ENCODE measurements at places on chromosomes 5 and 9.

DNA sequence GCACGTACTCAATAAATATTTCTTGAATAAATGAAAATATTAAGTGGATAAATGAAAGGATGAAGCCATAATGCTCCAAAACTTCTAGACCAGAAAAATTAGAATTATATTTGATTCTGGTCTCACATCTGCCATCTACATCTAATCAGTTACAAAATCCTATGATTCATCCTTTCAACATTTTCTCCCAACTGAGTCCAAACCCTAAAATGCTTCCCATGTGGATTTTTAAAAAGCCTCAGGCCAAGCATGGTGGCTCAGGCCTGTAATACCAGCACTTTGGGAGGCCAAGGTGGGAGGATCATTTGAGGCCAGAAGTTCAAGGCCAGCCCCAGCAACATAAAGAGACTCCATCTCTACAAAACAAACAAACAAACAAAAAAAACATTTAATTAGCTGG, 31.6 kb upstream of the FST start:
- no peak for DNase-seq

GRCh38 chr5:28027851-28028250, 989.5 kb upstream of the CDH9 start:
- no peak for DNase-seq

DNA sequence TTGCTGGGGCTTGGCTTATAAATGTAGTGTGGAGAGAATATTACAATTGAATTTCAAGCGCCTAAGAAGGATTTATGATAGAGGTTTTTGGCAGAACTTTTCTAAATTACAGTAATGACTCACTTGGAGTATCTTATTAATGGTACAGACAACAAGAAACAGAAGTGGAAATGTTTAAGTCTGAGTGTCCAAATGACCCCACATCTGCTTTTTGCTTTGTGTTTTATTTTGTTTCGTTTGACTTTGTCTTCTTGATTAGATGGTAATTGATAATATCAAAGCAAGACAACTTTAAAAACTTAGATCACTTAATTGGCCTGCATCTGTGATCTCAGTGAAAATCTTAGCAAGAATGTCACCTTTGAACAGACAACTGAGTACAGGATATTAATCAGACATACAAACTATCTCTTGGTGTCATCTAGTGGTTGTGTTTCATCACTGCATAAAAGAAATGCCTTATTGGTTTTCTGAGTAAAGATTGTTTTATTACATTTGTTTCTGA, 577.4 kb downstream of the ISL1 start:
- peak; percentile 50 for DNase-seq

DNA sequence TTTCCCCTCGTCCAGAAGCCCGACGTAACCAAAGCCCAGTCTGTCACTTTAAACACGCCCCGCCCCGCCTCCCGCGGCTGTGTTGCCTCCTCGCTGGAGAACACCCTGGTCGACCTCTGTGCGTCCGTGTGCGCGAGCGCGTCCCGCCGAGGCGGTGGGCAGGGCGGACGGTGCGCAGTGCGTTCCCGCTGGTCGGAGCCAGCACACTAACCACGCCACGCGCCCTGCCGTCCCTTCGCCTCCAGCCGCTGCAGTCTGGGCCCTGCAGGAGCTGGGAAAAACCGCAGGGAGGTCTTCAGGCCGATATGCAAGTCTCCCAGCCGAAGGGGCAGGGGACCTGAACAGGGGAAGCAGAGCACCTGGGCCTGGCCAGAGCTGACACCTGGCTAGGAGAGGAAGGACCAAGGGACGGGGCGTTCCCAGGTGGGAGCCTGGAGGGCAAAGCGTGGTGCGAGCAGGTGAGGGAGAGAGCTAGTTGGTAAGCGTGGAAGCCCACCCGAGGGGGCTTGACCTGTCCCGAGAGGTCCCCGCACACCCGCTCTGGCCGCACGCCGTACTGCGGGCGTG, 1.3 kb upstream of the PHPT1 start:
- peak; percentile 56 for DNase-seq

DNA sequence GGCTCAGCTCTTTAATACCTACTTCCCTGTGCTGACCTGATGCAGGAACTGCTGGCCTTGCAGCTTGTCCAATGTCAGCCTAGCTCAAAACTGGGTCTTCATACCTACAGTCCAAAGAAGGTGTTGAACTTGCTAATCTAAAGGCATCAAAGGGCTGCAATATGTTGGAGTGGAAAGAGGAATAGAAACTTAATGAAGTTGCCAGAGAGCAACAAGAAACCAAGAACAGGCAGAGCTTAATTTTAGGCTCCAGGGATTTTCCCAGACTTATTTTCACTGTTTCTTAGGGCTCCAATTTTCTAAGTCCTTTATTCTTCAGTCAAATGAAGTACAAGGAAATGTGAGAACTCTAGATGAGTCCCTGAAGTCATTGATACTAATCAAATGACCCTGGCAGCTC, 17.6 kb upstream of the ERCC6L2 start:
- DNase-seq, result no peak

- no peak for DNase-seq
These were observed 23.9 kb upstream of the IL7R start for GRCh38 chr5:35832762-35833161.

- no peak for DNase-seq
These were observed 674.4 kb downstream of the SEMA5A start for GRCh38 chr5:8871446-8871845.

DNA sequence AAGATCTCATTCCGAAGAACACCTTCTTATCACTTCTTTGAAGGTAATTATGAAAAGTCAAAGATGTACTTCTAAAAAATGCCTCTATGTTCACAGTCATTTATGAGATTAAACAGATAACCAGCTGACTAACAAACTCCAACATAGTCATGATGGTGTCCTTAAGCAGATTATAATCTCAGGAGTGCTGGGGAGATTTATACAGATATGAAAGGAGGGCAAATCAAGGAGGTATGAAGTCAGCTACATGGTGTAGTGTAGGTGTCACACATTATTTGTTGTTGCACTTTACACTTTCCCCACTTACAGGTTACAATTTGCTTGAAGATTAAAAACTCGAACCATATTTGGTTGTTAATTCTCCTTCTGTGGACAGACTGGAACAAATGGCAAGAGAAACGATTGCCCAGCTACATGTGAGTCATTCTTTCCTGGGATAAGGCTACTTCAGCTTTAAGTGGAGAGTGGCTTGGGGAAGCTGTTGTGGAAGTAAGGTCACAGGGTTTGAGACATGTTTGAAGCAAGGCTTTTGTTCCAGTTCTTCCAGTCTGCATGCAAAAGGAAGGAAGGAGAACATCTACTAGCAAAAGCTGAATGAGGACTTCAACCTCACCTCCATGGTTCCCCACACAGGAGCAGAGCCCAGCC, 320.1 kb downstream of the ADGRV1 start:
- no peak for DNase-seq

DNA sequence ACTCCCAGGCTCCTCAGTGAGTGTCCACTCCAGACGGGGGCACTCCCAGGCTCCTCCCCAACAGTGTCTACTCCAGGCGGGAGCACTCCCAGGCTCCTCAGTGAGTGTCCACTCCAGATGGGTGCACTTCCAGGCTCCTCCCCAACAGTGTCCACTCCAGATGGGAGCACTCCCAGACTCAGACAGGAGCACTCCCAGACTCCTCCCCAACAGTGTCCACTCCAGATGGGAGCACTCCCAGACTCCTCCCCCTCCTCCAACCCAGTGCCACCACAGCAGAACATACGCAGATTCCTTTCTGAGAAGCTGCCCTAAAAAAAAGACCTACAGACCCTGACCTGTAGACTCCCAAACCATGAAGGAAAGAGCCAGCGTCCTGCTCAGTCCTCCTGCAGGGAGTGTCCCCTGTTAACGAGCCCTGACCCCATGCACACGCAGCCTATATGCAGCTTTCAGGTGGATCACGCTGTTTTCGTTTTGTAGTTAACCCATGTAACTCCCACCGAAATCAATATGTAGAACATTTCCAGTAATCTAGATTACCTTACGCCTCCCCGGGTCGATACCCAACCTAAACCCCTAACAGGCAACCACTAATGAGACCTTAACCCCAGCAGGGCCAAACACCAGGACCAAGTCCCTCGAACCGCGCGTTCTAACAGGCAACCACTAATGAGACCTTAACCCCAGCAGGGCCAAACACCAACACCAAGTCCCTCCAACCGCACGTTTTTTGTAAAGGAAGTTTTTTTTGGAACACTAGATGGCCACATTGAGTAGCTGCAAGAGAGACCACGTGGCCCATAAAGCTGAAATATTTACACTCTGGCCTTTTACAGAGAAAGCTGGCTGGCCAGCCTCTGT, 15.7 kb downstream of the PNPLA7 start:
- DNase-seq, result peak; percentile 80

DNA sequence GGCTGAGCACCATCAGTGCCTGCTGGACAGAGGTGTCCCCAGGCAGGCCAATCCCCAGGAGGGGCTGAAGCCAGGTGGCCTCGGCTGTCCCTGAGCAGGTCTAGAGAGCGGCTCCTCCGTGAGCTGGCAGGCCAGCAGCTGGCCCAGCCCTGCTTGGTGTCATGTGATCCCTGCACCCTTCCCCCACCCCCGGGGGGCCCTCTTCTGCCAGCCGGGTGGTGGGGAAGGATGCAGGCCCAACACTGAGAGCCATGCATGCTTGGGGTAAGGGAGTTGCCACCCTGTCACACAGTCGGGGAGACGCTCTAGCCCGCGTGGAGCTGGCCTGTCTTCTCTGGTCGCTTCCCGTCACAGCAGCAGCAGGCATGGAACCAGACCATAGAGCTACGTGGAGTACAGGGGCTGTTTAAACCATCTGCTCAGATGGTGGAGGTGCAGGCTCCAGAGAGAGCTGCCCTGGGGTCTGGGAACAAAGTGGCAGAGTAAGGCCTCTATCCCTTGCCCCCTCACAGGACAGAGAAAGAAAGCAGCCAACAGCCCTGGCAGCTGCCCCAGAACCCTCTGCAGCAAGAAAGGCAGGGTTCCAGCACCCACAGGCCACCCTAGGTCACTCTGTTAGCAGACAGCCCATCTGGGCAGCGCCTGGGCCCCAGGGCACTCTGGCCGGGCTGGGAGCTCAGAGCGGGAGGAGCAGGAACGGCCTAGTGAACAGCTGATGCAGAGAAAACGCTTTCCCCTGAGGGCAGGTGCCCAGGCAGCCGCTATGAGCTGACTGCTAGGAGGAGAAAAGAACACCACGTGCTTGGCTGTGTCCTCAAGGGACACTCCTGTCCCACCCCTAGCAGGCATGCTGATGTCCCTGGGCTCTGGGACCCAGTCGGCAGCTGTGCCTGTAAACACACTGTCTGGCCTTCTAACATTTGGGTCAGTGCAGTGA, 6.8 kb downstream of the RALGDS start:
- peak; percentile 91 for DNase-seq

DNA sequence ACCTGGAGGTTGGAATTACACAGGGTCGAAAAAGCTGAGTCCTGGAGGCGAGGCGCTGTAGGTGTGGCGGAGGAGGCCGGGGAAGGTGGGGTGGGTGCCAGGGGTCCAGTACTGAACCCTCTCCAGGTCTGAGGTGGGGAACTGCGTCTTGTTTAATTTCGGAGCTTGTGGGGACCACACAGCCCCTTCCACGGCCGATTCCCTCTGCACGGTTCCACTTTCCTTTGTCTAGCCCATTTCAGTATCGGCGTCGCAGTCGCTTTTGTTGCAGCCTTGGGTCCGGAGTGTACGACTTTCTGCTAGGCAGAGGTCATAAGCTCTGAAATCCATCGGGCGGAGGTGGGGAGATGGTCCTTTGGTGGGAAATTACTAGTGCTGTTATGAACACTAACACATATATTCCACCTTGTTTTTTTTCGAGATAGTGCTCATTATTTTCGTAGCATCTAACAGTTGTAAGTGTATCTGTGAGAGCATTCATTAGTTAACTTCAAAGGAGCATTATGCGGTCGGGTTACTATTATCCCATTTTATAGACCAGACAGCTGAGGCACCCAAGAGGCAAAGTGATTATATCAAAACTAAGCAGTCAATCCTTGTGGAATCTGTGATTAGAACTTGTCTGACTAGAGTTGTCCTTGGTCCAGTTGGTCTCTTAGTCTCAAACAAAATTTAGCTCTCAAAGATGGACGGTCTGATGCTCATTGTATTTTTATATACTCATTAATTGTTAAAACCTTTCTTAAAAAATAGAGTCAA, 737 bp downstream of the RNF180 start:
- DNase-seq, result no peak

GRCh38 chr5:50302815-50303490, 138.1 kb downstream of the EMB start:
- DNase-seq, result no peak

DNA sequence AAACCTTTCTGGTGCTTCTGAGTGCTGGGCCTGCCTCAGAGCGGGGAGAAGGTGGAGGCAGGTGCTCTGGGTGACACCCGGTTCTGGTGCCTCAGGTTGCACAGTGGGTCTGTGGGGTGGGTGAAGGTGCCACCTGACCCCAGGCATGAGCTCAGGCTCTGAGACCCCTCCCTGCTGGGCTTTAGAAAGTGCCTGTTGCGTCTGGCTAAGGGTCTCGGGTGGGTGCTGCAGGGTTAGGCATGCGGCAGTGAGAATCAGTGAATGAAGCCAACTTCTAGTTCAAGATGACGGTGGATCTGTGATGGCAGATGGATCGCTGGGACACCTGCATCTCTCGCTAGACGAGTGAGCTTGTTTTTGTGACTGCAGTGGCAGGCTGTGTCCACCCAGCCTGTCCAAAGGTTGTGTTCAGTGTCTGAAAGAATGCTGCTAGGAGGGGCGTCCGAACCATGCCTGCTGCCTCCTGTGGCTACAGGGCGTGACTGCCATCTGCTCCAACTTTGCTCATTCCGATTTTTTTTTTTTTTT, 5.0 kb downstream of the SQSTM1 start:
- DNase-seq, result no peak

- DNase-seq, result no peak
These were observed 4.4 kb downstream of the SLC34A1 start for GRCh38 chr5:177388521-177389052.

- no peak for DNase-seq
These were observed 3.7 kb downstream of the TXN start for GRCh38 chr9:110252509-110253139.

GRCh38 chr9:101977614-101978210, 239.3 kb upstream of the GRIN3A start:
- no peak for DNase-seq

DNA sequence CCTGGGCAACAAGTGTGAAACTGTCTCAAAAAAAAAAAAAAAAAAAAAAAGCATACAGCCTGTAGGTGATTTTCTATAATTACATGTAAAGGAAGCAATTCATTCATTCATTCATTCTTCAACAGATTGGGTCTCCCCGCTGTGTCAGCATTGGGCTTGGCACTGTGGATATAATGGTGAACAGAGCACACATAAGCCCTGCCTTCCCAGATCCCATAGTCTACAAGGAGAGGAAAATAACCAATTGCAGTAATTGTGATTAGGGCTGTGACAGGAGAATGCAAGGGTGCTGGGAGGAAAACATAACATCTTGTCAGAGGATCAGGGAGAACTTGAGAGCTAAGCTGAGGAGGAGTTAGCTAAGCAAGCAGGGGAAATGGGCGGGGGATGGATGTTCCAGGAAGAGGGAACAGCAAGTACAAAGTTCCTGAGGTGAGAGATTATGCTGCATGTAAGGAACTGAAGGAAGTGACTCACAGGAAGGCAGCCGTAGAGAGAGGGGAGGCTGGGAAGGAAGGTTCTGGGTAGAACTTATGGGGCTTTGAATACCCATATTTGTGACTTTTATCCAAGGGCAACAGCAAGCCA, 24.0 kb upstream of the KLF9 start:
- no peak for DNase-seq

- no peak for DNase-seq
These were observed 71.9 kb downstream of the RAB24 start for GRCh38 chr5:177231479-177232250.

GRCh38 chr9:133893191-133893994, 98.7 kb downstream of the VAV2 start:
- DNase-seq, result no peak

- no peak for DNase-seq
These were observed 257.7 kb downstream of the MCTP1 start for GRCh38 chr5:95027151-95027721.

GRCh38 chr5:758698-759053, 25.9 kb downstream of the ZDHHC11B start:
- DNase-seq, result no peak
